ENCODE measurements at places on chromosomes 1 and 21.

GRCh38 chr1:204545881-204546280, 29.7 kb downstream of the MDM4 start:
- no peak for DNase-seq

GRCh38 chr1:36327421-36328087, 4.1 kb upstream of the EVA1B start:
- DNase-seq = no peak

DNA sequence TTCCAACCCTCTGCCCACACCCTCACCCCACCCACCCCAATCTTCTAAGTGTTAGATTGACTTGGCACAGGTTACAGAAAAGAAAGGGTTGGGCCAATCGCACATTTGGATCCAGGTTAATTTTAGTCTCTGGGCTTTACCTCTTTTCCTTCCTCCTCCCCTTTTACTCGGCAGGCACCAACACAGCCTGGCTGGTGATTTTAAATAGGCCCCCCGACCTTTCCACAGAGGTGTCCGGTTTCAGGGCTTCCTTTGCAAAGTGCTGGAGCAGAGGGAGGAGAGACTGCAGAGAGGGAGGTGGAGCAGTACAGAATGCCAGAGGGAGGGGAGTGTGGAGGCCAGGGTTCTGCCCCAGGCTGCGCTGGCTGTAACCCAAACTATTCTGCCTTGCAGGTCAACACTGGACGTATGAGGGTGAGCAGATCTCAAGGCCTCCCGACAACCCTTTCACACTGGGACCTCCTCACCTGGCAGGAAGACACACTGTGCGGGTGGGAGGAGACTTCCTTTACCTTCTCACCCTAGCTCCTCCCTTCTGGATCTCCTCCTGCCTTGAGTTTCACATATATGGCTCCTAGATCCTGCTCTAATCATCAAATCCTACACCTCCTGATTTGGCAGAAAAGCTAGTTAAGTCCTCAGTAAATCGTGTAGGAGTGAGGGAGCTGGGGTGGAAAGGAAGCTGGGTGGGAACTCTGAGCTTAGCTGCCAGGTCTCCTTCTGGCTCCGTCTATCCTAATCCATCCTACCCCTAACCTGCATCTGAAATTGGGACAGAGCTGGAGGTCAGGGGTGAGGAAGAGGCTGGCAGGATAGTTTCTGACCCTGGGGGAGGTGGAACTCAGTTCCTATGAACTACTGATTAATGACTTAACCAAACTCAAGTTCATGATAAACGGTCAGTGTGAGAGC, 2.4 kb downstream of the CA14 start:
- DNase-seq = no peak

GRCh38 chr1:44941424-44942324, 44.7 kb downstream of the EIF2B3 start:
- DNase-seq = no peak

DNA sequence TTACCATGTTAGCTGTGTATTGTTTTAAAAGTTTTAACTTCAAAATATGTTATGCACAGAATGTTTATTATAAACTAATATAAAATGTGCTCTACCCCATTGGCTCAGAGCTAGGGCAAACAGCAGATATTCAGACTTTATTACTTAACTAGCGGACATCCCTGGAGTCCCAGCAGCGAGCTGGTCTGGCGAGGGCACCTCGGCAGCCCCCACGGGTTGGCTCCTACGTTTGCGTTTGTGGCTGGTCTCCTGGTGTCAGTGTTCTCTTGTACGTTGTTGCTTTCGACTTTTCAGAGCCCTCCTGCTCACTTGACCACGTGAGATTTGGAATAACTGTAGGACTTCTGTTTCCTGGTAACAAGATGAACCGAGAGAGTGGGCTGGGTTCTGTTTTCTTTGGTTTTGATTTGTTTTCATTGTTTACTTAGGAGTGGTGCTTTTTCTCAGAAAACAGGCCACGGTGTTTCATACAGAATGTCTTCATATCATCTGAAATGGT, 44.5 kb downstream of the CBS start:
- no peak for DNase-seq

DNA sequence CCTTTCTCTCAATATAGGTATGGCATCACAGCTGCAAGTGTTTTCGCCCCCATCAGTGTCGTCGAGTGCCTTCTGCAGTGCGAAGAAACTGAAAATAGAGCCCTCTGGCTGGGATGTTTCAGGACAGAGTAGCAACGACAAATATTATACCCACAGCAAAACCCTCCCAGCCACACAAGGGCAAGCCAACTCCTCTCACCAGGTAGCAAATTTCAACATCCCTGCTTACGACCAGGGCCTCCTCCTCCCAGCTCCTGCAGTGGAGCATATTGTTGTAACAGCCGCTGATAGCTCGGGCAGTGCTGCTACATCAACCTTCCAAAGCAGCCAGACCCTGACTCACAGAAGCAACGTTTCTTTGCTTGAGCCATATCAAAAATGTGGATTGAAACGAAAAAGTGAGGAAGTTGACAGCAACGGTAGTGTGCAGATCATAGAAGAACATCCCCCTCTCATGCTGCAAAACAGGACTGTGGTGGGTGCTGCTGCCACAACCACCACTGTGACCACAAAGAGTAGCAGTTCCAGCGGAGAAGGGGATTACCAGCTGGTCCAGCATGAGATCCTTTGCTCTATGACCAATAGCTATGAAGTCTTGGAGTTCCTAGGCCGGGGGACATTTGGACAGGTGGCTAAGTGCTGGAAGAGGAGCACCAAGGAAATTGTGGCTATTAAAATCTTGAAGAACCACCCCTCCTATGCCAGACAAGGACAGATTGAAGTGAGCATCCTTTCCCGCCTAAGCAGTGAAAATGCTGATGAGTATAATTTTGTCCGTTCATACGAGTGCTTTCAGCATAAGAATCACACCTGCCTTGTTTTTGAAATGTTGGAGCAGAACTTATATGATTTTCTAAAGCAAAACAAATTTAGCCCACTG, 11.5 kb downstream of the HIPK1 start:
- peak; percentile 36 for DNase-seq

DNA sequence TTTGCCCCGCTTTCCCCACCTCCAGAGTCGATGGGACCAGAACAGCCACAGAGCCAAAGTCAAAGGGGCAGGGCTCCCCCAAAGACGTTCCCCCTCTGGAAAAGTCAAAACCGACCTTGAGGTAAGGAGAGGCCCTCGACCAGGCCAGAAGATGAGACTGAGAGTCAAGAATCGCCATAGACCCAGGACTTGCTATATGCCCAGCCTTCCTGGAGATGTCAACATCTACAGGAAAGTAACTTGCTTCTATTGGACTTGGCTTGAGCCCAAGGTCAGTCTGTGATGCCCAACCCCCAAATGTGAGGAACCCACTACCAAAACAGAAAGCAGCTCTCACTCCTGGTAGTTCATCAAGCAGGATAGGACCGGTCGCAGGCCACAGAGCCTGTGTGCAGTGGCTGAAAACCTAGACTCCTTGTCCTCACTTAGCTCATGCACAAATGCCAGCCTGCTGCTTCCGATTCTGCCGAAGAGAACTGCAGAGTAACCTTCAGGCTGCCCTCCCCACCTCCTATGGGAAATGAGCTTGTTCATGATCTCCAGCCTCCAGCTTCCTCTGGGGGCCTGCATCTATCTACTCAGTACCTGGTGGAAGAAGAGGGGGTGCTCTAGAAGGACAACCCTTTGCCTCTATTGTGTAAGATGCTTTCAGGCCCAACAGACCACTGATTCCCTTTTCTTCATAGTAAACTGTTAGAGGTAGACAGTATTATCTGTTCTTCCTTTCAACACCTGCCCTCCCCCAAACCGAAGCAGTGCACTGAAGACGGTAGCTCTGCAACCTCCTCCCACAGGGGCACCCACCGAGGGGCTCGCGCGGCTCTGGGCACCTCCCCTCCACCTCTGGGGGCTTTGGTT, 1.4 kb downstream of the ACOT7 start:
- no peak for DNase-seq
